A549 treated with AZD2906 at 1 μM for 4 hours (cell line): ENCODE measurements at places on chromosomes 12 and 14. TPM values are rescaled to one million over a fixed set of nuclear protein-coding genes. Genes with fewer than 3 reads are reported as not detected.

Gene TAMALIN
- total RNA-seq: 0.60 to 1.1 TPM (median 0.95 TPM) in 5 replicates

Gene MYO1H
- not detected in 5 replicates for total RNA-seq

Gene AQP6
- total RNA-seq: not detected in 5 replicates

Gene POTEM
- total RNA-seq: not detected in 5 replicates

Gene ADAM21
- total RNA-seq: 0.02 to 0.03 TPM in 2 of 5 replicates, not detected in the others

Gene GPHN
- total RNA-seq: 11.1 to 15.5 TPM (median 11.8 TPM) in 5 replicates

Gene LRRIQ1
- 0.49 to 0.79 TPM (median 0.55 TPM) in 5 replicates for total RNA-seq

Gene LRP6
- total RNA-seq: 10.9 to 15.8 TPM (median 15.0 TPM) in 5 replicates

Gene TFCP2
- 17.9 to 19.3 TPM (median 18.7 TPM) in 5 replicates for total RNA-seq

Gene WIF1
- total RNA-seq: not detected in 5 replicates

Gene ADAMTS20
- not detected in 5 replicates for total RNA-seq

Gene OR4Q3
- not detected in 5 replicates for total RNA-seq
